ENCODE measurements at places on chromosomes 1 and 21.

GRCh38 chr21:32278103-32278502, 746 bp downstream of the MIS18A start:
- DNase-seq = no peak

DNA sequence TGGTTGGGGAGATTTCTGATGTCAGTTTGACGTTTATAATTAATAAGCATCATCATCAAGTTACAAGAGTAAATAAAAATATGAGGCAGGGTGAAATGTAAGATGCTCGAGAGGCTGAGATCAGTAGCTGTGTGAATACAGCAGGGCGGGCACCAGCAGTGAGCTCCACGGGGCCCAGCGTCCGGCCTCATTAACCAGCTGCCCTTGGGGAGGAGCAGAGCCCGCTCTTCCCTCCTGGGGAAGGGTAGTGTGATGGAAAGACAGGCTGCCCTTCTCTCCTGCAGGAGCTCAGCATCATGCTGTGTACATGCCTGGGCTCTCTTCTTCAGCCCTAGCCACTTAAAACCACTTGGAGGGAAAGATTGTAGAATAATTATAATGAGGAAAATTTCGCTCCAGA, 23.4 kb downstream of the PDE9A start:
- DNase-seq = no peak

- no peak for DNase-seq
These were observed 278.0 kb downstream of the RGS7 start for GRCh38 chr1:241079047-241079446.

DNA sequence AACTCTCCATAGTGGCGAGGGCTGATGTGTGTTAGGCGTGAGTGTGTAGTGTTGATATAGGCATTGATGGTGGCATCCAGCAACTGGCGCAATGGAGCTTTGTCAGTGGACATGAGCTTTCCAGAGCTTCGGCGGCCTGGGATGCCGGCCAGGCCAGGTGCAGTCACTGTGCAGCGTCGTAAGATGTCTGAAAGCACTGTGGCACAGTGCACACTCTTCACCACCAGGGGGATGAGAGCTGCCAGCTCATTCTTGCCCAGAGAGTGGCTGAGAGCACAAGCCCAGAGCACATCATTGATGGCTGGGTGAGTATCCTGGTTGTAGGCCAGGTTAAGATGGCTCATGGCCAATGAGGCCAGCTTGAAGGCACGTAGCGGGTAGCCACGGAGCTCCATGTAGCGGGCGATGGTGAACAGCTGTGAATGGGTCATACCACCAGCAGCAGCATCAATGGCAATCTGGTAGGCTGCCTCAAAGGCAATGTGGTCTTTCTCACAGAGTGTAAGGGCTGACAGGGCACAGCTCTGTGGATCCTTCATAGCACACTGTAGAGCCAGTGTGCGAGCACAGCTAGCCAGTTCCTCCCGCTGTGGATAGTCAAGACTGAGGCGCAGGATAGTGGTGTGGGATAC, 6.7 kb downstream of the UROD start:
- DNase-seq = peak; percentile 49

DNA sequence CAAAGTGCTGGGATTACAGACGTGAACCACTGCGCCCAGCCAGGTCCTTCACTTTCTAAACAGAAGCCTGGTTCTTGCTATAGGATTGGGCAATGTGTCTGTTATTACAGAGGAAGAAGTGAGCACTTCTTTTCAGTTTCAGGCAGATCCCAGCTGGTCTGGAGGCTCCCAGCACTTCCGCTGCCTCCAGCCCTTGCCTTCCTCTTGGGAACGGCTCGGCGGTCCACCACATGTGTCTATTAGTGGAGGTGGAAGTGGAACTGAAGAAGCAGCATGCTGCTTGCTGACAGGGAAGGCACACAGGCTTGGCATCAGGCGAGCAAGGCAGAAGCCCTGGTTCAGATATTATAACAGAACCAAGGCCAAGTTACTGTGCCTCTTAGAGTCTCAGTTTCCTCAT, 17.0 kb downstream of the MKNK1 start:
- DNase-seq = no peak

DNA sequence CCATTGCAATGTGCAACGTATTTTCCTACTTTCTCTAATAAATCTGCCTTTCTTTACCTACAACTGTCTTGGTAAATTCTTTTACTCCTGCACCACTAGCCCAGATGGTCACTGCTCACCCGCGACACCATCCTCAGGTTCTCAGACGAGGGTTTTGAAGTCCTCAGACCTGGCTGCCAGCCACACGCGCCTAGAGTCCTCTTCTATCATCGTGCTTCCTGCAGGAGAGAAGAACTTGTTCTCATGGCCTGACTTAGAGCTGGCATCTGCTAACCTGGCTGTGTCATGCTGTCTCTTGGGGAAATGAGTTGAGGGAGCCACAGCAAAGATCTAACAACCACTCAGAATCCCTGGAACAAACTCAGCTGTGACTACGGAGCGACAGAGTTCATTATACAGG, 30.3 kb upstream of the PGBD5 start:
- no peak for DNase-seq

GRCh38 chr1:212622906-212623305, 14.3 kb downstream of the ATF3 start:
- DNase-seq = no peak

DNA sequence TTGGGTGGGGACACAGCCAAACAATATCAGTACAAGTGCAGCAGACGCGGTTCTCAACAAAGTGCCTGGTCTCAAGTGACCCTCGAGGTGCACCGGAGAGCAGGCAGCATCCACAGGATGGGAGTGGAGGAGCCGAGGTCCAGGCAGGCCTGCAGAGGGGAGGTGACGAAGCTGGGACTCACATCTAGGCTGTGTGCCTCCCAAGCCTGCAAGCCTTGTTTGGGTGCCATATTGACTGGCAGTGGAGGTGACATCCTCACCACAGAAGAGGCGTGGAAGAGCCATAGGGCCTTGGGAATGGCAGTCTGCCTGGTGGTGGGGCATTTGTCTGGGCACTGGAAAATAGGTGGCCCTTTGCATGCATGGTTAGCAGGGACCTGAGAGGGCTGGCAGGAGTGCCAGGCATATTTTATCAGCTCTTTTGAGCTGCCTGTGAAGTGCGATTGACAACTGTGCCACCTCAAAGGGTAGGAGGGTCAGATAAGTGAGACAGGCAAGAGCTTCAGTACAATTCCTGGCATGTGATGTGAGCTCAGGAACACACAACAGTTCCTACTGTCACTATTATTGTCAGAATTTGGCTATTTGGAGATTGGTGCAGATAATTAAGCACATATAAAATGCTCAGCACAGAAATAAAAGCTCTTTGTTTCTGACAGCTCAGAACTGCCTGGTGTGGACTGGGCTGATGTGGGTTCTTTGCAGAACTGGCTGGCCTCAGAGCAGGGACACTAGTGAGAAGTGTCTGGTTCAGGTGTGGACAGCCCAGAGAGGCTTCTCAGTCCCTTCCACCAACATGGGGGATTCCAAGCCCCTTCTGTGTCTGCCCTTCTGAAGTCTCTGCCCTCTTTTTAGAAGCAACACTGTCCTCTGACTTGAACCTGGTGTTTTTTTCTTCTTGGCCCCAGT, 347.6 kb upstream of the AJAP1 start:
- DNase-seq = no peak

DNA sequence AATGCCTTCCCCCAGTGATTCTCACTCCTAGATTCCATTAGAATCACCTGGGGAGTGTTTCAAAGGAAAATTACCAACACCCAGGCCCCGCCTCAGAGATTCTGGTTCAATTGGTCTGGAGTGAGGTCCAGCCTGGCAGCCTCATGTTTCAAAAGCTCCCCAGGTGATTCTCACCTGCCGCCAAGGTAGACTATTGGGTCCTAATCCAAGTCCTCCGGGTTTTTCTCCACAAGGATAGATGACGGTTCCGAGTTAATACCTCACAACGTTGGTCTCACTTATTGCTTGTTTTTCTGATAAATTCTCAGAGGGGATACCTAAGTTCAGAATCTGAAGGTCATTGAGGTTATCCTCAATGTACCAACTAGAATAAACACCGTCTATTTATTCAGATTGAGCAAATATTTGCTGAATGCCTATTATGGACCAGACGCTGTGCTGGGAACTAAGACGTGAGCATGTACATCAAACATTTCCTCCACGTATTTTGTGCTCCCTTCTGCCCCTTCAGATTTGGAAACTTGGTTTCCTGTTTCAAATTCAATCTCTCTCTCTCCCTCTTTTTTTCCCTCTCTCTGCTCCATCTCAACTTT, 97.5 kb downstream of the SEC16B start:
- DNase-seq = no peak
